Omental fat pad (tissue), 4 donors: ENCODE measurements at places on chromosomes 13 and 19.

- no peak for DNase-seq
These were observed at the start of gene EDNRB for GRCh38 chr13:77918391-77919245. EDNRB (minus strand) TSS chr13:77918831; CDS start chr13:77918573, 258 bp downstream.

DNA sequence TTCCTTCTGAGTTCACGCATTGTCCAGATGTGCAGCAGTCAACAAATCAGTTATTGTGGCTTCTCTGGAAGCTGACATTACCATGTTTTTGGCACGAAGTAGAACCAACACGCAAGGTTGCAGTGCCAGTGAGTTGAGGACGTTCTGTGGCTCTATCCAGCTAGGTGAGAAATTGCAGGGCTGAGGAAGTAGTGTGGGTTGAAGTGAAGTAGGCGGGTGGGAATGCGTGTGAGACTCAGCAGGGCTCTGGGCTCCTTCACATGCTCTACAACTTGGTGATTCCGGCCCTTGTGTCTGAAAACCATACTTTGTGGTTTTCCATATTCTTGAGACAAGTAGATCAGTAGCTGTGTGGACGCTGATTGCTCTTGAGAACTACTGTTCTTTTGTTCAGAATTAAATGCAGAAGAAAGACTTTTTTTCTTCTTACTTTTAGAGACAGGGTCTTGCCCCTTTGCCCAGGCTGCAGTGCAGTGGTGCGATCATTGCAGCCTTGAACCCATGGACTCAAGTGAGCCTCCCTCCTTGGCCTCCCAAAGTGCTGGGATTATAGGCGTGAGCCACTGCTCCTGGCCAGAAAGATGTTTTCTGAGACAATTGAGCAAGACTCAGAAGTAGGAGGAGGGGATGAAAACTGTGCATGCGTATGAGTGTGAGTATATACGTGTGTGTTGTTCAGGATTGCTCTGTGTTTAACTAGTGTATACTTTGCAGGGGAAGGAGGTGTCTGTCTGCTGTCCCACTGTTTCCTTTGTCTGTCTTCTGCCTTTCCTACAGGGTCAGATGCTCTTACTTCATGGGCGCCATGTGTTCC lies 46.2 kb downstream of the GATAD2A start:
- no peak for DNase-seq

GRCh38 chr13:84658491-84659358 lies 776.5 kb upstream of the SLITRK1 start:
- no peak for DNase-seq

GRCh38 chr19:4121815-4122214 lies 2.1 kb downstream of the MAP2K2 start:
- no peak for DNase-seq
